ENCODE measurements at places on chromosomes 13 and 19.

DNA sequence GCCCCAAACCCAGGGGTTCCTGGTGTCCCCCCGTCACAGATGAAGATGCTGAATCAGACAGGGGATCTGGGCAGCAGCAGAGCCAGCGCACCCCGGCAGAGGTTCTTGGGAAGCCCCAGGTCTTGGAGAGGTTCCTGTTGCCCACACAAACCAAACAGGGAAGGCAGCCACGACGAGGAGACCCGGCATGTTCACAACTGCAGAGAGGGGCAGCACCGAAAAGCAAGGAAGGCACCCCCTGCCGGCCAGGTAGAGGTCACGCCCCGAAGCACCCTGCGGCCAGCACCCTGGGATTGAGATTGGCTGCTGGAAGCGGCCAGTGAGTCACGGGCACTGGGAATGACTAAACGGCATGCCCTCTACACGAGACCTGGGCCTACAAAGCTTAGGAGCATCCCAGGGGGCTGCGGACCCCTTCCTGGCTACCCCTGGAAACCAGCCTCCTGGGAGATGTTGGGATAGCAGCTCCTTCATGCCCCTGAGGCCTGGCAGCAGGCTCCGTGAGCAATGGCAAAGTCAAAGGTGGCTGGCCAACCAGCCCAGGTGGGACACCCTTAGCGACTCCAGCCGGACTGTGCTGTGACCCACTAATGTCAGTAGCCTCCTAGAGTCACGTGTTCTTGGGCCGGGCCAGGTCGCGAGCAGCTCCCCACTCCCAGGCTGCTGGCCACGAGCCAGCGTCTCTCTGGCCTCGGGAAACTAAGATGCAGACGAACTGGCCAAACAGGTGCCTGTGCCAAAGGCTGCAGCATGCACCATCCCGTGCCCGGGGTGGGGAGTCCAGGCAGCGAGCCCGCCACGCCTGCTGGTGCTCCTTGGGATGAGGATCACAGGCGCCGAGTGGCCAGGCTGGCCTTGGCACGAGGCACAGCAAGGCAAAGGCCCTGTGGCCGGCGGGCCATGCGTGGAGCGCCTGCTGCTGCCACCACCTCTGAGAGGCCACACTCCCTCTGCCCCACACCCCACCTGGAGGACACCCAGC, 43.2 kb downstream of the MLLT1 start:
- no peak for DNase-seq

GRCh38 chr13:73850104-73850873, 283.9 kb downstream of the KLF12 start:
- no peak for DNase-seq

GRCh38 chr13:84668637-84669036, 786.4 kb upstream of the SLITRK1 start:
- DNase-seq = no peak

GRCh38 chr13:46213242-46213641, 1.5 kb downstream of the LRRC63 start:
- no peak for DNase-seq

- DNase-seq = no peak
Observed at GRCh38 chr13:66781241-66781640, 448.9 kb downstream of the PCDH9 start.

DNA sequence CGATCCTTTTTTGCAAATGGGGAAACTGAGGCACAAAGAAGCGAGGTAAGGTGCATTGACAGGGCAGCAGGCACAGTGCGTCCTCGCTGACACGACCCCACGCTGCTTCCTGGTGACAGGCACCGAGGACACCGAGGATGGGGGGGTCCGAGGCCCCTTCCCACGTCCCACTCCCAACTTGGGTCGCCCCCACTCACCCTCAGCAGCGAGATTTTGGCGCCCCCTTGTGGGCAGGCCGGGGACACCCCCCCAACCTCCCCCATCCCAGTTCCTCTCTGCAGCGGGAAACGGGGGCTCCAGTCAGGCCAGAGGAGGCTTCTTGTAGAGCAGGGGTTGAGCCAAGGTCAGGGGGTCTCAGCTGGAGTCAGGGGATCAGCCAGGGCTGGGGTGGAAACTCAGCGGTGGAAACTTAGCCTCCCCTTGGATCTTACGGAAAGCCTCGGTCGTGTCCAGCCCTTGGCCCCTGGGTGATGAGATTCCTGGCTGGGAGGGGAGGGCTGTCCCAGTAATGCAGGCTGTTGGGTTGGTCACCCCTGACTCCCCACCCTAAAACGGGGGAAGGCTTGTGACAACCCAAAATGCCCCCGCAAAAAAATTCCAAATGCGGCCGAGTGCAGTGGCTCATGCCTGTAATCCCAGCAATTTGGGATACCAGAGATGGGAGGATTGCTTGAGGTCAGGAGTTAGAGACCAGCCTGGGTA, 8.2 kb downstream of the SMIM24 start:
- peak; percentile 68 for DNase-seq

GRCh38 chr13:40624383-40624782, 42.1 kb downstream of the FOXO1 start:
- DNase-seq = no peak

- DNase-seq = no peak
Observed at GRCh38 chr19:44112802-44113137, 429 bp upstream of the ZNF225 start.

Data from WTC11 (cell line).